ENCODE measurements at places on chromosomes 13 and 19. TPM values are rescaled to one million over a fixed set of nuclear protein-coding genes. Genes with fewer than 3 reads are reported as not detected.

The SHISA2 gene
- 0.20 TPM for total RNA-seq

The GJB2 gene
- 41.5 TPM for total RNA-seq

The HS6ST3 gene
- 0.13 TPM for total RNA-seq

The KCTD12 gene
- 58.4 TPM for total RNA-seq

The ZNF528 gene
- 11.5 TPM for total RNA-seq

The EBPL gene
- total RNA-seq, result 50.0 TPM

The SKA3 gene
- total RNA-seq, result 6.2 TPM

The PSG7 gene
- not detected for total RNA-seq

The PCDH17 gene
- 2.1 TPM for total RNA-seq

The CLEC17A gene
- total RNA-seq, result 0.32 TPM

The KPTN gene
- 13.3 TPM for total RNA-seq

The ITGBL1 gene
- 0.25 TPM for total RNA-seq

The FPR1 gene
- total RNA-seq, result 2.5 TPM

The ONECUT3 gene
- not detected for total RNA-seq

The SYCN gene
- 2.1 TPM for total RNA-seq

The ENOX1 gene
- 0.22 TPM for total RNA-seq

The SUPT20H gene
- 40.5 TPM for total RNA-seq

The COX7A1 gene
- 8.2 TPM for total RNA-seq

The GRIK5 gene
- 0.62 TPM for total RNA-seq

The IL4I1 gene
- 1.0 TPM for total RNA-seq

The NLRP8 gene
- total RNA-seq, result not detected

The CEACAM3 gene
- 2.8 TPM for total RNA-seq

The RXFP2 gene
- total RNA-seq, result not detected

The PABPC3 gene
- 0.35 TPM for total RNA-seq

The PRRG2 gene
- 16.2 TPM for total RNA-seq

The CEACAM21 gene
- total RNA-seq, result 0.45 TPM

The MISP3 gene
- total RNA-seq, result 50.0 TPM

The ARID3A gene
- total RNA-seq, result 8.7 TPM

The ZNF805 gene
- 11.4 TPM for total RNA-seq

The GTF2F1 gene
- total RNA-seq, result 73.6 TPM

The CYP4F2 gene
- 7.0 TPM for total RNA-seq

The PTH2 gene
- total RNA-seq, result not detected

The FFAR3 gene
- not detected for total RNA-seq

The PLPP2 gene
- total RNA-seq, result 83.4 TPM

The ANO8 gene
- 8.9 TPM for total RNA-seq

The DCLK1 gene
- 1.5 TPM for total RNA-seq

The KCNK6 gene
- total RNA-seq, result 23.4 TPM

The HAUS5 gene
- total RNA-seq, result 5.0 TPM

The TTC9B gene
- 0.69 TPM for total RNA-seq

The S1PR4 gene
- total RNA-seq, result 1.1 TPM

The ZNF486 gene
- total RNA-seq, result 5.0 TPM

The PCSK4 gene
- total RNA-seq, result 5.8 TPM

The MUC16 gene
- not detected for total RNA-seq

The ZNF324 gene
- 12.0 TPM for total RNA-seq

Data from colonic mucosa (tissue), 4 donors.